Inflammatory macrophage treated with lipopolysaccharide for 1 hour (primary cell): ENCODE measurements at places on chromosomes 7 and 10.

DNA sequence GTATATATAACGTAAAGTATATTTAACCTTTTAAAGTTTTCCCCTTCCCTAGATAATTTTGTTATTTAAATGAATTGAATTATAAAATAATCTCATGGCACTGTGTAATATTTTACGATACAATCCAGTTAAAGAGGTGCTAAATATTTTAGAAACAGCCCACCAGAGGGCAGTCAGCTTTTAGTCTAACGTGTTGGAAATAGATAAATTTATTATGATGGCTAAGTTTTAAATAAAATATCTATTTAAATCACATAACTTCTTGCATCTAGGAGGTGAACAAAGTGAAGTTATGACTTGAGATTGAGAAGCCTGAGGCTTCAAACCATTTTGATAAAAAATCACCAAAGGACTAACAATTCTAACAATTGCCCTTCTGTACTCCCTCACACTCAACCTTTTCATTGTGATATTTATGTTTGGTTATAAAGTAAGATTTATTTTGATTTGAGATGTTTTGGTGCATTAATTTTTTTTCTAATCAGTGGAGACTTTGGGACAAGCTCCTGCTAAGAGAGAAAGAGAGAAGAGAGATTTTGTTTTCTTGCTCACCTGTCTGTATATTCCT lies 171.5 kb upstream of the SP4 start:
- DNase-seq: peak; percentile 31

DNA sequence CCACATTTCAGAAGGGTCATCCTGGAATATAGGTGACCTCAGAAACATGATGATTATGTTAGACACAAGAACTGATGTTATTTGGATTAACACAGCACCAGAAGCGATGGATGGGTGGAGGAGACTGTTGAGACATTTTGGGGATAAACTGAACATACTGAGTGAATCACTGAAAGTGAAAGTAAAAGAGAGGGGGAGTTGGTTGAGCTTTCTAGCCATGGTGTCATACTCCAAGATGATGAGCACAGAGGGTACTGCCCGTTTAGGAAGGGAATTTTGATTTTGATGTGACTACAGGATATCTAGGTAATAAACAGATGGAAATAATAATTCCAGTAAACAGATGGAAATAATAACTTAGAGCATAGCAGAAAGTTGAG lies 248.0 kb upstream of the NPY start:
- DNase-seq: no peak

- DNase-seq: no peak
These were observed 186.3 kb downstream of the CAMK1D start for GRCh38 chr10:12535656-12536055.

GRCh38 chr10:60114765-60115586 lies 208.6 kb upstream of the CCDC6 start:
- peak; percentile 38 for DNase-seq

- DNase-seq: no peak
These were observed 15.1 kb upstream of the ELN start for GRCh38 chr7:74012842-74013249.

DNA sequence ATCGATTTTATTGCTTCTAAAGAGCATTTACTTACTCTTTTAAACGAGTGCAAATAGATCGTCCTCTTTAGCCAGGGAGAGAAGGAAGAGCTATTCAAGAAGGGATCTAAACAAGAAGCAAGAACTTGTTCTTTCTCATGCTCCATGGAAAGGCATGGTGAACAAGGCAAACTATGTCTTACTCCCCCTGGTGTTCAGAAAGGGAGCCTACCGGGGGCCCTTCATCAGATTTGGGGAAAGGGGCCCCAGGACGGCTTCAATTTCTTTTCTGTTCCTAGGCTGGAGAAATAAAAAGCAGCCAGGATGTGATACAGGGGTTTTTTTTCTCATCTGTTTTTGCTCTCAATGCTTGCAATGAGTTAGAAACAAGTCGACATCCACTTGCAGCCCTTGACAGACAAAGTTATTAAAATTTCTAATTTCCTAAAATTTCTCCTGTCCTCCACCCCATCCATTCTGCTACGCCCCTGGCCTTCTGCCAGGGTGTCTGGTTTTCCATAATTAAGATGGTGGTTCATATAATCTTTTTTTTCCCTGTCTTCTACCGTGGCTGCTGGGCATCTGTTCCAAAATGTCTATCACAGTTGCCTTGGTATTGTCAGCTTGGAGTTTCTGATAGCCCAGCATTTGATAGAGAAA lies 214.4 kb downstream of the CREB5 start:
- peak; percentile 77 for DNase-seq

- peak; percentile 27 for DNase-seq
These were observed 312.8 kb upstream of the SORCS1 start for GRCh38 chr10:107477266-107477665.

DNA sequence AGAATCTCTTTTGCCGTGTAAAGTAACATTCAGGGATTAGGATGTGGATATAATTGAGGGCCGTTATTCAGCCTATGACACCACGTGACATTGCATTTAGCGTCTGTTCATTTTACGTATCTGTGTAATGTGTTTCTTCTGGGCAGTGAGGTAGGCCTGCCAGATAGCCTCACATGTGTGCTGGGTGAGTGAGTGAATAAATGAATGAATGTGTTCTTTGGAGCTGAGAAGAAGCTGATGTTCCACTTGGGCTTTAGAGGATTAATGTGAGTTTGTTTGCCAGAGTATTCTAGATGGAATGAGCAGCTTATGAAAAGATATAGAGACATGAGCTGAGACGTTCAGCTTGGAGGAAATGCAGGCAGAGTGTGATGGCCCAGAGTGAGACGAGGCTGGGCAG lies 55.0 kb downstream of the MINDY4 start:
- DNase-seq: no peak

DNA sequence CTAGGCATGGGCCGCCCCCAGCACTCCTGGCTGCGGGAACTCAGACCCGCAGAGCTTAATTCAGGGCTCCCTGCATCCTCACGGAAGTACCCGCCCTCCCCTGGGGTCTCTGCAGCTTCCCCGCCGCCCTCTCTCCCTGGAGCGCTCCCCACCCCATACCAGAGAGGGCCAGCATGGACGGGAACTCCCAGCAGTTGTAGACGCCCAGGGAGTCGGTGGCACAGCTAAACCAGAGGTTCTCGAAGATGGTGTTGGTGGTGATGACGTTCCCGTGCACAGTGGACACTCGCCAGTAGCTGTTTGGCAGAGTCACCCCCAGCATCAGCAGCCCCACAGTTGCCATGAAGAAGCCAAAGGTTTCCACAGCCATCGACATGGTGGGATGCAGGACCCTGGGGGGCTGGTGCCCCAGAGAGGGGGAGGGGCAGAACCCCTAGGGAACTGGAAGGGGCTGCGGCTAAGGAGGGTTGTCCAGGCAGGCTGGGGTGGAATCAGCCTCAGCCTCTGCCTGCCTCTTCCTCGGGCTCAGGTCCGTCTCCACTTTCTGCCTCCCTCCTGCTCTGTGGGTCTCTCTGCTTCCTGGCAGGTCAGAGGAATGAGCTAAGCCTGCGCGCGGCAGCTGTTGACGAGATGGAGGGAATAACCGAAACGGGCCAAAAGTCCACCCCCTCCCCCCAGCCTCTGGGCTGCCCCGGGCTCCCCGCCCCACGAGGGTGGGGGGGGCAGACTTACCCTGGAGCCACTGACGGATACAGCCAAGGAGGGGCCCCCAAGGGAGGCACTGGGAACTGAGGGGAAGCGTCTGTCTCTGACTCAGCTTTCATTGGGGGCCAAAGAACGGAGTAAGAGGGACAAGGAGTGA lies at the start of gene CLDN15:
CLDN15 (minus strand) TSS at position 597 of the 862 bp plus-strand sequence; CDS start at position 376, 221 bp downstream.
- DNase-seq: no peak

DNA sequence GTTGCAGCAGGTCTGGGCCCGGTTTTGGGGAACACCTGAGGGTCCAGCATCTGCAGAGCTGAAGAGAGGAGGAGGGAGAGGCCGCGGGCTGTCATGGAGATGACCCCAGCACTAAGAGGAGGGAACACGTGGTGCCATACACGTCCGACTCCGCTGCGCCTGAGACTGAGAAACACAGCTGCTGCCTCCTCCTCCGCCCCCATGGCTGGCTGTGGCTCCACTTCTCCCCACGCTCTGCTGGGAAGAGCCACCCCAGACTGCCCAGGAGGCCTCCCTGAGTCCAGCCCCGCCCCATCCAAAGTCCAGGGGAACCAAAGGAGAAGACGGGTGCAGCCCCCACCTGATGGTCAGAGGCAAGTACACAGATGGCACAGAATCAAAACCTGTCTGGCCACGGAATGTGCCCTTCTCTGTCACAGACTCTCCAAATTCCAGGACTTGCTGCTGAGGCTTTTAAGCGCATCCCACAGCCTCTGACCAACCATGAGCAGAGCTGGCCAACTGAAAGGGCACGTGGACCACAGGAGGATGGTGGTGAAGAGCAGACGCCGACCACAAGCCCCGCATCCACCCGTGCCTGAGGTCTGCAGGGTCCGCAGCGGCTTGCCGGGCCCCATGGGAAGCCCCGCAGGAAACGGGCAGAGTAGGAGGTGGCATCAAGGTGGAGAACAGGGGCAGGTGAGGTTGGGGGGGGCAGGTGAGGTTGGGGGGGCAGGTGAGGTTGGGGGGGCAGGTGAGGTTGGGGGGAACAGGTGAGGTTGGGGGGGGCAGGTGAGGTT lies 24.0 kb downstream of the STK32C start:
- no peak for DNase-seq

DNA sequence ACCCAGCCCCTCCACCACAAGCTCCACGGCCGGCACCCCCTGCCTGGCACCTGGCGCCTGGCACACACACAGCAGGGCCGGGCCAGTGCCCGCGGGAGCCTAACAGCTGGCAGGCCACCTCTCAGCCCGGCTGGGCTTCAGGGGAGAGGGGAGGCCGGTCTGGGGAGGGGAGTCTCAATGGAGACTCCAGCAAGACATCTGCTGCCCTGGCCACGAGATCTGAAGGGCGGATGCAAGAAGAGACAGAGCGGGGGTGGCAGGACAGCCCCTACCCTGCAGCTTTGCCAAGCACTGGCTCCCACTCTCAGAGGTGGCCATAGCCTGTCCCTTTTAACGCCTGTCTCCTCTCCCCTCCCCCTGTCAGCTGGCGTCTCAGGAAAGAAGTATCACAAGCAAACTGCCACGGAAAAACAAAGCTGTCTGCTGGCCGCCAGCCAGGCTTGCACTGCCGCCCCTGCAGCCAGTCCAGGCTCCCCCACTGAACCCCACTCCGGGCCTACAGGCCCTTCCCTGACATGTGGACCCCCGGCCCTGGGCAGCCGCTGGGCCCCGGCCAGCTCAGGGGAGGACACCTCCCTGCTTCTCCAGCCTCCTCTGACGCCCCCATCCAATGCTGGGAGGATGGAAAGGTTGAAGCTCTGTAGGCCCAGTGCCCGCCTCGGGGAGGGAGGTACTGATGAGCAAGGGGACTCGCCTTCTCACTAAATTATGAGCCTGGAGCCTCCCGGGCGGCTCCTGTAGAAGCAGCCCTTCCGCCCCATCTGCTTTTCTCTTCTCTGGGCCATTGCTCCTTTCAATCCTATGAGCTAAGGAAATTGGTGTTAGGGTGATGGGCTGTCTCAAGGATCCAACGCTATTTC lies 178.4 kb downstream of the ARHGAP12 start:
- no peak for DNase-seq

GRCh38 chr7:111051832-111052231 lies 39.1 kb upstream of the LRRN3 start:
- no peak for DNase-seq

GRCh38 chr7:1839701-1840100 lies 169.6 kb downstream of the ELFN1 start:
- no peak for DNase-seq

DNA sequence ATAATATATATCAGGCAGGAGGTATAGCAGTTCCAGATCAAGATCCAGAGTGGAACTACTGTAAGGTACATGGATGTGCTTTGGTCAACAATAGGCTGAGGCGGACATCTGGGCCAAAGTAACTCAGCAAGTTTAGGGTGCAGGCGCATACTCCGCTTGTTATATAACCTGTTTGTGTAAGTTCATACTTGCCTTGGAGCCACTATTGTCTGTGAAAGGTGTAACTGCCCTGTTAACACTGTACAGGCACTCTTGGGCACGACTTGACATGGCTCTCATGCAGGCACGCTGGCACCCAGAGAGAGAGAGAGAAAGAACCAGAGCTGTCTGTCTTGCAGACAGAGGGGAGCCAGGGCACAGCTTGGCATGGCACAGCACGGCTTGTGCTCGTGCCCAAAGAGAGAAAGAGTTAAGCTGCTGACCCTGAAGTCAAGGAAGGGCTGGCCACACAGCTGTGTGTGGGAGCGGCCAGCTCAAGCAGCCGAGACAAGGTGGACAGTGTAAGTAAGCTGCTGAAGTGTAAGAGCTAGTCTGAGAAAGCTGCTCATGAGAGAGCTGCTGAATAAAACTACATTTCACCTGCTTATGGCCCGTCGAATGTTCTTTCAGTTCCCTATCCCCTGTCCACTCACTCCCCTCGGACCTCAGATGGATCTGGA lies 47.8 kb upstream of the KAT6B start:
- DNase-seq: no peak

DNA sequence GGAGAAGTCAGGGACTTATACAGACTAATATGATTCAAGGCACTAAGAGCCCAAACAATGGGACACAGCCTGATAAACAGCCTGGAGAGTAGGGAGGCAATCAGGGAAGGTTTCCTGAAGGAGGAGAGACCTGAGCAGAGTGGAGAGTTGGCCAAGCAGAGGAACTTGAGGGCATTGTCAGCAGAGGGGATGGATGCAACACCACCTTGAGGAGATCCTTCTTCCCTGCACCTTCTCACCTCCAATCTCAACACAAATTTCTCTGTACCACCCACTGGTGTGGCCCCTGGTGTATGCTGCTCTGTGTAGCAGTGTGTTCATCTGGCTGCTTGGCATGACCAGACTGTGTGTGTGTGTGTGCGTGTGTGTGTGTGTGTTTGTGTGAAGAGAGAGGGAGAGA lies 146.2 kb downstream of the WDR11 start:
- no peak for DNase-seq

DNA sequence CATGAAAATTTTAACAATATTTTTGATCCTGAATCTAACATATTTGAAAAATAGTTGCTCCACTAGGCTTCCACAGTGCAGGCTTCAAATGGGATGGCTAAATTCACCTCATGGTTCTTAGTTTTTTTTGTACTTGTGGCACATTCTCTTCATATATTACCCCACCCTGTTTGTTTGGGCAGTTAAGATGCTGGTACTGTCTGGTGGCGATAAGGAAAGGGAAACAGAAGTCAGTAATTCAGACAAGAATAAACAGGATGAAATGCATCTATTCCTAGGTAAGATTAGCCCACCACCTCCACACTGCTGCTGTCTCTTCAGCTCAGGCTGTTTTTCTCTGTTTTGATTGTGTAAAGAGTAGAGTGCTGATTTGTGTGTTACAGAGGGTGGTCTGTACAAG lies 44.2 kb downstream of the GLRX3 start:
- DNase-seq: no peak

- no peak for DNase-seq
These were observed 277.8 kb downstream of the PHF14 start for GRCh38 chr7:11251436-11251835.

DNA sequence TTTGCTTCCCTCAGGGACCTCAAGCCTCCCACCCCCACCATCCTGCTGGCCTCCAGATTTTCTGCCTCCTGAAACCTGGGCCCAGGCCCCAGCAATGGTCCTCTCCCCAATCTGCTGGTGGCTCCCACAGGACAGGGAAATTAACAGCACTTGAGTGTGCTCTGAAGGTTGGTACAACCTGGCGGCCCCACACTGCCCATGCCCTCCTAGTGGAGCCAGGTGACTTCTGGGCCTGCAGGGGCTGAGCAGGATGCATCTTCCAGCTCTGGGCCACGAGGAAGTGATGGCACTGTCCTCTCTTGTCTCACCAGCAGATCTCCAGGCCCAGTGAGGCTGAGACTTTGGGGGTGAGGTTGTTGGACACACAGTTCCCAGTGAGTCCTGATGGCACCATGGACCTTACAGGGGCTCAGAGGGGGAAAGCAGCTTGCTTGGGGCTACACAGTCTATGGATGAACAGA lies 3.6 kb upstream of the ZMIZ1 start:
- no peak for DNase-seq
